ENCODE measurements at places on chromosomes 6 and 20. TPM values are rescaled to one million over a fixed set of nuclear protein-coding genes. Genes with fewer than 3 reads are reported as not detected.

The PNLDC1 gene
- not detected for polyA plus RNA-seq

The MCCD1 gene
- not detected for polyA plus RNA-seq

The CST2 gene
- not detected for polyA plus RNA-seq

The SGK2 gene
- 0.21 TPM for polyA plus RNA-seq

The ENPP3 gene
- polyA plus RNA-seq = not detected

The RREB1 gene
- 3.7 TPM for polyA plus RNA-seq

The ZNF311 gene
- 0.33 TPM for polyA plus RNA-seq

The TINAG gene
- polyA plus RNA-seq = not detected

The SLC26A8 gene
- polyA plus RNA-seq = 0.01 TPM

The PDE10A gene
- 1.1 TPM for polyA plus RNA-seq

The C6orf163 gene
- 0.29 TPM for polyA plus RNA-seq

DNA sequence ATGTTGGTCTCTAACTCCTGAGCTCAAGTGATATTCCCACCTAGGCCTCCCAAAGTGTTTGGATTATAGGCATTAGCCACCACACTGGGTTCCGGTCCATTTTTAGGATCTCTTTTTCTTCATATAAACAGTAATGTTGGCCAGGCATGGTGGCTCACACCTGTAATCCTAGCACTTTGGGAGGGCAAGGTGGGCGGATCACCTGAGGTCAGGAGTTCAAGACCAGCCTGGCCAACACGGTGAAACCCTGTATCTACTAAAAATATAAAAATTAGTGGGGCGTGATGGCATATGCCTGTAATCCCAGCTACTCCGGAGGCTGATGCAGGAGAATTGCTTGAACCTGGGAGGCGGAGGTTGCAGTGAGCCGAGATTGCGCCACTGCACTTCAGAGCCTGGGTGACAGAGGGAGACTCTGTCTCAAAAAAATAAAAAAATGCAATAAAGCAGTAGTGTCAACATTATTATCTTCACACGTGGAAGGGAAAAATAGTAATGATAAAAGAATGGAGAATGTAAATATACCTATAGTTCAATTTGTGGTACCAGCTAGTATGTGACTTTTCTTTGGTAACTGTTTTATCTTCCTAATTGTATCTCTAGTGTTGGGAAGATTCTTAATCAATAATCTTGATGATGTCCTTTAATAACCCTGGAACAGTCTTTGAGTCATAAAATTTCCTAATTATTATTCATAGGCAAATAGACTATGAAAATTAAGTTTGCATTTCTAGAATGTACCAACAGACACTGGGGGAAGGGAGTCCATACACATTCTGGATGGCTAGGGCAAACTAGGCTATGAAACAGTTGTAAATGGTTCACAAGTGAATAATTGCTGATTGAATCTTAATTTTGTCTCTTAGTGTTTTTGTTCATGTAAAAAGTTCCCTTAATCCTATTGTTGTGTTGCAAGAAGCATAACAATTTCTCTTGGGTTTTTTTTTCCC is 3.6 kb downstream of the PARD6B start:
- DNase-seq = no peak

DNA sequence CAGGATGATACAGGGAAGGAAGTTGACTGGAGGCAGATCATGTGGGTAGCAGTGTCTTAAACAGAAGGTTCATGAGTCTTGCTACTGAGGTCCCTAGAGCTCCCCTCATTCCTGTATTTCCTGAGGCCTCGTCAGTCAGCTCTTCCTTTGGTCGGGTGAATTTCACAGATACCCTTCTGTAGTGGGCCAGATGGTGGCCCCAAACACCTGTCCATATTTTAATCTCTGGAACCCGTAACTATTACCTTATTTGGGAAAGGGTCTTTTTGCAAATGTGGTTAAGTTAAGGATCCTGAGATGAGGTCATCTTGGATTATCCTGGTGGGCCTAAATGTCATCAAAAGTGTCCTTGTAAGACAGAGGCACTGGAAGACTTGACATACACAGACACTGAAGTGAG is 9.6 kb downstream of the KCNS1 start:
- DNase-seq = no peak

- DNase-seq = no peak
Observed at GRCh38 chr6:114389111-114389510, 46.3 kb upstream of the HS3ST5 start.

DNA sequence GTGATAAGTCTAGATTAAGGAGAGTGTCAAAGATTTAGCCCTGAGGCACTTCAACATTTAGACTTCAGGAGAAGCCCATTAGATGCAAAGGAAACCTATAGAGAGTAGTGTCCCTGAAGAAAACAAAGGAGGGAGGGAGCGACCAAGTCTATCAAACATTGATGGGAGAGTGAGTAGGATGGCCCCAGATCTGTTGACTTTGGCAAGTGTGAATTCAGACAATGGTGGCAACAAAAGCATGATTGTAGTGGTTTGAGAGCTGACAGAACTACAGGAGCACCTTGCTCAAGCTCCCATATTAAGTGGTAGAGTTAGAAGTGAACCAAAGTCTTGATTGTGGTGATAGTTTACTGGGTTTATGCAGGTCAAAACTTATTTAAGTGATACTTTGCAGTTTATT is 979 bp upstream of the ABCF1 start:
- no peak for DNase-seq

- DNase-seq = no peak
Observed at GRCh38 chr6:25997921-25998320, 35.3 kb downstream of the TRIM38 start.

DNA sequence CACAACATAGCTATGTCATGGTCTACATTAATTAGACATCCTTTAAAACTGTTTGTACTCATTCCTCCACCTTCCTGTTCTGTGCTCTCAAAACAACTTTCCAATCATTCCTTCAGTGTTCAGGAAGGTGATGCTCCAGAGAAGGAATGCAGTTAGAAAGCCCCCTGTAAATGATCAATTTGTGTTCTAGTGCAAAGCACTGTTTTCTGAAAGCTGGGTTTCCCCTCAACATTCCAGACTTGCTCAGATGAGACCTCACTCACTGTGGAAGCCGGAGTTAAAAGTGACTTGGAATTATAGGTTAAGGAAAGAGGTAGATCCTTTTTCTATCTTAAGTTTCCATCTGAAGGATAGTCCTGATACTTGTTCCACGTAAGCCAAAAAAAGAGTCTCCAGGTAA is 95.9 kb downstream of the BMP2 start:
- DNase-seq = no peak

GRCh38 chr6:108947114-108947854 is 99.1 kb downstream of the ARMC2 start:
- no peak for DNase-seq

DNA sequence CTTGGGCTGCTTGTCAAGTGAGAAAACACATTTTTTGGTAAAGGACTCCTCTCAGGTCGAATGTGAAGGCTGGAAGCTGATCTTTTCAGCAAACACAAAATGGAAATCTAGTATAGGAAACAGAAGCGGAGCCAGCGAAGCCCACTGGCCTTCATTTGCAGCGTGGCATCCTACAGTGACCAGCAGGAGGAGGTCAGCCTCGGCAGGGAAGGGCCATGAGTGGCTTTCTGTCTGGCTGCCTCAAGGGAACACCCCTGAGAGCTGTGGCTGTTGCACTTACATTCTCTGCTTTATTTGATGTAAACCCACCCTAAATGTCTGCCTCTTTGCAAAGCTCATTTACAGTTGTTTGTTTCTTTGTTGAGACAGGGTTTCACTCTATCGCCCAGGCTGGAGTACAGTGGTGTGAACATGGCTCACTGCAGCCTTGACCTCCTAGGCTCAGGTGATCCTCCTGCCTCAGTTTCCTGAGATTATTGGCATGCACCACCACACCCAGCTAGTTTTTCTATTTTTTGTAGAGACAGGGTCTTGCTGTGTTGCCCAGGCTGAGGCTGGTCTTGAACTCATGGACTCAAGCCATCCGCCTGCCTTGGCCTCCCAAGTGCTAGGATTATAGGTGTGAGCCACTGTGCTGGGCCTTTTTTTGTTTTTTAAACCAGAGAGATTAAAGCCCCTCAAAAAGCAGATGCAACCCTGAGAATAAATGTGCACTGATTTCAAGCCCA is 322.0 kb upstream of the SOX4 start:
- DNase-seq = no peak

DNA sequence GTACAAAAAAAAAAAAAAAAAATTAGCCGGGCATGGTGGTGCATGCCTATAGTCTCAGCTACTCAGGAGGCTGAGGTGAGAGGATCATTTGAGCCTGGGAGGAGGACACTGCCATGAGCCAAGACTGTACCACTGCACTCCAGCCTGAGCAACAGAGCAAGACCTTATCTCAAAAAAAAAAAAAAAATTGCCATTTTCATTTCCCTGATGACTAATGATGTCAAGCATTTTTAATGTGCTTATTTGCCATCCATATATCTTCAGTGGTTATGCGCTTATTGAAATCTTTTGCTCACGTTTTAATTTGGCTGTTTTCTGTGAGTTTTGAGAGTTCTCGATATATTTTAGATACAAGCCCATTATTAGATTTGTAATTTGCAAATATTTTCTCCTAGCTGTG is 46.7 kb downstream of the PFDN4 start:
- no peak for DNase-seq

DNA sequence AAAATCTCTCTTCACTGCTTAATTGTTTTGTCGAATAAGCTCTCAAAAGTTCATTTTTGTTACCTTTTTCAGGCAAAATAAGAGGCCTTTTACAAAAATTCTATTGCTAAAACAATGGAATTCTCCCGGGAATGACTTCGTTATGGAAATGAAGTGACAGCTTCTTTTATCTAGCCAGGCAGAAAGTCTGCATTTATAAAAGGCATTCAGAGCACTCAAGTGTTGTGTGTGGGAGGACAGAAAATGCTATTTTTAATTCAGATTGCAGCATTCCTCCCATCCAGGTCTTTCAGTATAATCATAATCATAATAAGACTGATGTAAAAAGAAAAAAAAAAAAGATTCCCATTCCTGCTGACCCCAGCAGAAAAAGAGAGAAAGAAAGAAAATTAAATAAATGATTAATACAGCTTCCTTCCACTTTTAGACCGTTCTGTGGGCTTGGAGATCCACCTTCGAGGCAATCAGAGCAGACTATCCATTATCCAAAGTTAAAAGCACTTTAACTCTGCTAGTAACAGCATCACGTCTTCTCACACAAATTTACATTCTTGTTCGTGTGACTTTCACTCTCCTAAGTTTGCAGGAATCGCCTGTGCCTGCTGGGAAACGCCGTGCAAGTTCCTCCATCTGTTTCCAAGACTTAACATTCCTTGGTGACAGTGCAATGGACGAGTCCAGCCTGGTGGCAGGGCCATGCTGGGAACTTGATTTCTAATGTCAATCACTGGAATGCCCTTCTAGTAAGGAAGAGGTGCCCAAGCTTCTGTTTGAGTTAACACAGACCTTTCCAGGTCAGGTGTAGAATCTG is 258.8 kb downstream of the GMPR start:
- no peak for DNase-seq

DNA sequence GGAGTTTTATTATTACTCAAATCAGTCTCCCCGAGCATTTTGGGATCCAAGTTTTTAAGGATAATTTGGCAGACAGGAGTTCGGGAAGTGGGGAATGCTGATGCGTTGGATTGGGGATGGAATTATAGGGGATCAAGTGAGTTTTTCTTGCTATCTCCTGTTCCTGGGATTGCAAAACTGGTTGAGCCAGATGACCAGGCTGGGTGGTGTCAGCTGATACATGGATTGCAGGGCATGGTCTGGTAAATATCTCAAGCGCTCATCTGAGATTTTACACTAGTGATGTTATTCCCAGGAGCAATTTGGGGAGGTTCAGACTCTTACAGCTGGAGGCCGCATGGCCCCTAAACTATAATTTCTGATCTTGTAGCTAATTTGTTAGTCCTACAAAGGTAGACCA is 54.7 kb downstream of the ENPP1 start:
- DNase-seq = no peak

All from endothelial cell of umbilical vein (primary cell).